ENCODE measurements at places on chromosomes 5 and 9. TPM values are rescaled to one million over a fixed set of nuclear protein-coding genes. Genes with fewer than 3 reads are reported as not detected.

The TNFSF15 gene
- 1.0 TPM for total RNA-seq

The VAV2 gene
- 21.4 TPM for total RNA-seq

The IL13 gene
- not detected for total RNA-seq

The ISL1 gene
- 29.4 TPM for total RNA-seq

The GAPT gene
- total RNA-seq: 0.77 TPM

All from camera-type eye (tissue), 1 donor.